ENCODE measurements at places on chromosomes 16 and 17.

DNA sequence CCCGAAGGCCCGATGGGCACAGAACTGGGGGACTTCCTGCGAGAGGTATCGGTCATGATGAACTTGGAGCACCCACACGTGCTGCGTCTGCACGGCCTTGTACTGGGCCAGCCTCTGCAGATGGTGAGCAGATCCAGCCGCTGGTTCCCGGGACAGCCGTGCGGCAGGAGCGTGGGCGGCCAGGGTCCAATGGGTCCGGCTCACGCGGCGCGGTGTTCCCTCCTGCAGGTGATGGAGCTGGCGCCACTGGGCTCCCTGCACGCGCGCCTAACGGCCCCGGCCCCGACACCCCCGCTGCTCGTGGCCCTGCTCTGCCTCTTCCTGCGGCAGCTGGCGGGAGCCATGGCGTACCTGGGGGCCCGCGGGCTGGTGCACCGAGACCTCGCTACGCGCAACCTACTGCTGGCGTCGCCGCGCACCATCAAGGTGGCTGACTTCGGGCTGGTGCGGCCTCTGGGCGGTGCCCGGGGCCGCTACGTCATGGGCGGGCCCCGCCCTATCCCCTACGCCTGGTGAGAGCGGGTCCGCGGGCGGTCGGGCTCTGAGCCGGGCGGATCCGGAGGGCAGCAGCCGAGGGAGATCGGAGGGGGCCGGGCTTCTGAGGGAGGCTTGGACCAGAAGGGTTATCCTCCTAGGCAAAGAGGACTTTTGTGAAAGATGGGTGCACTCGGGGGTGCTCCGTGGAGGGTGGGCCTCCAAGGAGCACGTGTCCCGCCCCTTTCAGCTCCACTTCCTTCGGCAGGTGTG, 3.0 kb downstream of the TNK1 start:
- DNase-seq, result peak; percentile 45

DNA sequence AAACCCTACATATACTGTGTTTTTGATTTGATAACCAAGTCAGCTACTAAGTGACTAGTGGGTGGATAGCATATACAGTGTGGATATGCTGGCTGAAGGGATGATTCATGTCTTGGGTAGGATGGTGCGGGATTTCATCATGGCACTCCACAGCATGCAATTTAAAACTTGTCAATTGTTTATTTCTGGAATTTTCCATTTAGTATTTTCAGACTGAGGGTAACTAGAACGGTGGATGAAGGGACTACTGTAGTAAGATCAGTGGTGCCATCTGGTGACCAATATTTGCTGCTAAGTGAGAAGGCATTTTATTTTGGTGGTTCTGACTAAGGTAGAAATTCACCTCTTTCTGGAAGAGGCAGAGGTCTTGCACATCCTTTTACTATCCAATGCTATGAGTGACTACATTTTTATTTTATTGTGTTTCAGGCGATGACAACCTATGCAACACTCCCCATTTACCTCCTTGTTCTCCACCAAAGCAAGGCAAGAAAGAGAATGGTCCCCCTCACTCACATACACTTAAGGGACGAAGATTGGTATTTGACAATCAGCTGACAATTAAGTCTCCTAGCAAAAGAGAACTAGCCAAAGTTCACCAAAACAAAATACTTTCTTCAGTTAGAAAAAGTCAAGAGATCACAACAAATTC, 3.1 kb downstream of the CDC6 start:
- no peak for DNase-seq

DNA sequence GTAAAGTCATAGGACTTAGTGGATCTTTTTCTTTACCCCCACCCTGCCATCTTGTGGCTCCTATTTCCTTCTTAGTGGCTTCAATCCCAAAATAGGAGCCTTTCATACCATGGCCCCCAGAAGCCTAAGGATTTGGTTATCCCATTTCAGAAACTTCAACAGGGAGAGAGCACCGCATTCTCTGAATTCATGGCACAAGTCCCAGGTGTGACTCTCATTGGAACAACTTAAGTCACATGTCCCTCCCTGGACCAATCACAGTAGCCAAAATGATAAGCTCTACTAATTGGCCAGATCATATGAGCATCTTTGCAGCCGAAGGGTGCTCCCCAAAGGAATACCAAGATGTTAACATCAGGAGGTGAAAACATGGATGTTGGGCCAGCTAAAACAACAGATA, 43.2 kb downstream of the AXIN2 start:
- DNase-seq, result no peak

GRCh38 chr16:19912455-19913339, 28.0 kb upstream of the GPRC5B start:
- no peak for DNase-seq

DNA sequence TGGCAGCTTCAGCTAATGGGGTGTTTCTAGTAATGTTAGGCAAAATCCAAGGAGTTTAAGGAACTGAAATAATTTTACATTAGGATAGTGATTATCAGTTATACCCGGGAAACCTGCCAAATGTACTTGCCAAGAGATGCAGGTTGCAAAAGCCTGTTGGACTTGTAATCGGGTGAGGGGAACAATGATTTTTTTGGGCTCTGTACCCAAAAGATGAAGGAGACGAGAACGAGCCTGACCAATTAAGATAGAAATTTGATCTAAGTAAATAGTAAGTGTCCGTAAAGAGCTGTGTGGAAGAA, 56.3 kb upstream of the ARL4D start:
- no peak for DNase-seq

DNA sequence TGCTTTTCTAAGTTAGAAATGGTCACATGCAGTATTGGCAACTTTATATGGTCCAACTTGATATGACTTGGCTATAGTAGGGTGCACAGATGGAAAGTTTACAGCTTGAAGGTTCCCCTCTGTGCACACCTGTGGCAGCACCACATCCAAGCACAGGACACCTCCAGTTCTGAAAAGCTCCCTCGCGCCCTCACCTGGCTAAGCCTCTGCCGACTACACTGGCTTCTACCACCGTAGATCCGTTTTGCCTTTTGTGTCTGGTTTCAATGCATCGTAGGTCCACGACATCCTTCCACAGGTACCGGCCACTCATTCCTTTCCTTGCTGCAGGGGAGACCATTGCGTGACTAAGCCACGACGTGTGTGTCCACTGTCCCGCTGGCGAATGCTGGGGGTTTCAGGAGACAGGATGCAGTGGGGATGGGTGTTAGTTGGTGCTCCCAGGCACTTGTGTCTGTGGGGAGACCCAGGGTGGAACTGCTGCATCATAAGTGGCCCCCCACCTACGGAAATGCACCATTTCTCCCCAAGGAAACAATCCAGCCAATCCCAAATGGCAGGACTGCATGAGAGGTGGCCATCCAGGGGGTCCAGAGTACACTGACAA, 4.9 kb upstream of the RASD1 start:
- DNase-seq, result no peak

DNA sequence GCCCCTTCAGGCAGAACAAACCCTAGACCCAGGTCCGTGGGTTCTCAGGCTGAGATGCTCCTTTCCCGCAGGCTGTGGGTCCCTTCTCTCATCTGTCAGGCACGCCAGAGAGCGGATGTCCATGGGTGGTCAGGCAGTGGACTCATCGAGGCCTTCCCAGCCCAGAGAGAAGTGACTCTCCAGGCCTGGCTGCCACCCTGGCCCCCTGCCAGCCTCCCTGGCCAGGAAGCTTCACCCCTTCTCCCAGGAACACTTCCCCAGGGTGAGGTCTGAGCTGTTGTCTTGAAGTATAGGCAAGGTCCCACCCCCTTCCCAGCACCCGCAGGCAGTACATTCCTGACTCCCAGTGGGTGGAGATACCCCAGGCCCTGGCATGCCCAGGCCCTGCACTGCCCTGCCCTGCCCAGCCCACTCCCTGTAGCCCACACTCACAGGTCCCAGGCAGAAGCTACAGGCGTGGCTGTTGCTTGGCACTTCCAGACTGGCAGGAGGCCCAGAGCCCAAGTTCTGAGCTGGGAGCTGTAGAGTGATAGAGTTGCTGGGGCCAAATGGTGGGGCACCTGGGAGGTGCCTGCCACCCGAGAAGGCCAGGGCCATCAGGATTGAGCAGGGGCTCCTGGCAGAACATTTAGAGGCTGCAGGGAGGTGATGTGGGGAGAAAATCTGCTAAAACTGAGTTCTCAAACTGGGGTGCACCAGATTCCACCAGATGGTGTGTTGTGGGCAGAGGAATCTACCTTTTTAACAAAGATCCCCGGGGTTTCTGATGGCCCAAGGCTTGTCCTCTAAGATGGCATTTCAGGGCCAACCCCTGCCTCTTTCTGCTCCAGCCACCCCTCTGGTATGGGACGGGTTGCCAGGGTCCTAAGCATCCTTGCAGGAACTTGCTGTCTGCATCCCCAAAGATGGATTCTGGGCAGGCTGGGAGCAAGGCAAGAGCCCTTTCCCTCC, 6.7 kb downstream of the ITGA3 start:
- DNase-seq, result no peak

DNA sequence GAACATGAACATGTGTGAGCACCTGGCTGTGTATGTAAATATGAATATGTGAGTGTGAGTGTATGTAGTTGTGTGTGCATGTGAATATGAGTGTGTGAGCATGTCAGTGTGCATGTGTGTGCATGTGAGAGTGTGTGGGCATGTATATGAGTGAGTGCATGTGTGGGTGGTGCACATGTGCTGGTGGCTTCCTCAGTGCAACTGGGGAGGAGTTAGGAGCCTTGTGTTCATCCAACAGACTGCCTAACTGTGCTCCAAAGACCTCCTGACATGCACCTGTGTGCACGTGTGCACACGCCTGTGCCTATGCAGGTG, 1.4 kb downstream of the TMEM235 start:
- DNase-seq, result no peak

GRCh38 chr17:53217311-53217710, 605.4 kb upstream of the KIF2B start:
- DNase-seq, result no peak

- no peak for DNase-seq
Observed at GRCh38 chr16:86794216-86794864, 216.0 kb downstream of the FOXL1 start.

- no peak for DNase-seq
Observed at GRCh38 chr16:78930561-78930960, 670.0 kb downstream of the MAF start.

- DNase-seq, result no peak
Observed at GRCh38 chr16:79372503-79373184, 227.9 kb downstream of the MAF start.

DNA sequence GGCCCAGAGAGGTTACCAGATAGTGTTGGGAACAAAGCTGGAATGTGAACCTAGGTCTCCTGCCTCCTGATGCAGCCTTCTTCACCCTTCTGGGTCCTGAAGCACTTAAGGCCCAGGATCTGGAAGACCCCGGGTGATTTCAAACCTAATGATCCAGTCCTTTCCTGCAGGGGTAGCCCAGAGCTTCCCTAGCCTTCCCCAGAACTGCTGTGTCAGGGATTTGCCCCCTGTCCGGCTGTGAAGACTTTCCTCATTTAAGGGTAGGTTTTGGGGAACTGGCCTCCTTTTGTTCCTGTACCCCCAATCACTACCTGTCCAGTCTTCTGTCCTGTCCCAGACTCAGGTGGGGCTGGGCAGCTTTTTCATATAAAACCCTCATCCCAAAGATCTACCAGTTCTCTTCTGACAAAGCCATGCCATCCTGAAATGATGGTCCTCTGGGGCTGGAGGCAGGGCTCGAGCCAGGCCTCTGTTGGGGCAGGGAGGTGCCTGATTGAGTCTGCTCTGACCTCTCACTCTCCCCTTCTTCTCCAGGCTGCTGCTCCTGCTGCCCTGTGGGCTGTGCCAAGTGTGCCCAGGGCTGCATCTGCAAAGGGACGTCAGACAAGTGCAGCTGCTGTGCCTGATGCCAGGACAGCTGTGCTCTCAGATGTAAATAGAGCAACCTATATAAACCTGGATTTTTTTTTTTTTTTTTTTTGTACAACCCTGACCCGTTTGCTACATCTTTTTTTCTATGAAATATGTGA, 1.3 kb downstream of the MT1X start:
- DNase-seq, result no peak

GRCh38 chr17:48074322-48075081, 26.3 kb downstream of the NFE2L1 start:
- DNase-seq, result peak; percentile 60

DNA sequence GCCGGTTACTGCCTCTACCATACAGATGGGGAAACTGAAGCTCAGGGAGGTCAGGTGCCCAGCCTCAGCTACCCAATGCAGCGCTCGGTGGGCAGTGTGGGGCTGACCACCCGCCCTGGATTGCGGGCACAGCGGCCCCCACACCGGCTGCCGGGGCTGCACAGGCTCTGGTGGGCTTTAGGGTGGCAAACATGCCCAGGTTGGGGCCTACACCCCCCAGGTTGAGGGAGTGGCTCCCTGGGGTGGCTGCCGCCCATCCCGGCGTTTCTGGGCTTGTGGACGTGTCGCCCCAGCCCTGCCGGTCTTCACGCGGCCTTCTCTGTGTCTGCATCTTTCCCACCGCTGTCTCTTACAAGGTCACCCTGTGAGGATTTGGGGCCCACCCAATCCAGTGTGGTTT, 40.9 kb upstream of the SSTR5 start:
- DNase-seq, result no peak

- no peak for DNase-seq
Observed at GRCh38 chr16:30778549-30779244, 8.3 kb downstream of the ZNF629 start.

GRCh38 chr17:49516180-49516579, 21.1 kb downstream of the NGFR start:
- no peak for DNase-seq

- no peak for DNase-seq
Observed at GRCh38 chr17:19369107-19369778, 6.7 kb upstream of the B9D1 start.

DNA sequence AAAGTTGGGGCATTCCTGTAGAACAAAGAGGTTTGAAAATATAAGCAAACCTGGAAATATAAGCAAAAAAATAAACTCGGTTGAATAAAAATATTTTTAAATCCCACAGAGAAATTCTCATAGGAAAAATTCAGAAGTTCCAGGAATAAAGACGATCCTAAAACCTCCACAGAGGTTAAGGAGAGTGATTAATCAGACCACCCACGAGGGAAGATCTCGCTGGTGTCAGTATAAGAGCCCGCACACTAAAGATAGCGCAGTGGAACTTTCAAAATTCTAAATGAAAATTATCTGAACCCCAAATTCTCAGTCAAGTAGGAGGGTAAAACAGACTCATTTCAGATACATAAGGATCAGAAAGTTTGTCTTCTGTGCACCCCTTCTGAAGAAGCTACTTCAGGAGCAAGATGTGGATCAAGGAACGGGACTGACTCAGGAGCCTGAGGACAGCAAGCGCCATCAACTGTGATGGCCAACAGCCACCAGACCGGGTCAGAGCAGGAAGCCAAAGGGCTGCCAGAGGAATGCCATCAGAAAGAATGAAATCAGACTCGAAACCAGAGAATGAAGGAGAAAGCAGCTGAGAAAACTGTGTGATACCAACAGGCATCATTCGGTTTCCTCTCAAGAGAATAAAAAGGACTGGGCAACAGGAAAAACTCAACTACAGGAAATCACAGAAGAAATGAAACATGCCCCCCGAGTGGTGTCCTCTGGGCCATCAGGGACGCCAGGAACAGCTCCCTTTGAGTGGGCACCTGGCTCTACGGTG, 66.9 kb downstream of the CYTH1 start:
- DNase-seq, result no peak

- no peak for DNase-seq
Observed at GRCh38 chr17:4672751-4673150, 31.2 kb downstream of the PELP1 start.

Data from activated CD8-positive, alpha-beta memory T cell treated with anti-CD3 and anti-CD28 coated beads for 4 hours (primary cell).